ENCODE measurements at places on chromosomes 11 and 22. TPM values are rescaled to one million over a fixed set of nuclear protein-coding genes. Genes with fewer than 3 reads are reported as not detected.

- no peaks in the 10 kb centered on the region for H3K27me3 ChIP-seq
- no peak overlapping the region for H3K4me3 ChIP-seq
- no peak for DNase-seq
- no peaks in the 10 kb centered on the region for H3K4me1 ChIP-seq
- no peaks in the 10 kb centered on the region for H3K36me3 ChIP-seq
These were observed 55.4 kb downstream of the USP35 start for GRCh38 chr11:78244080-78244479.

Gene SLC6A5
- total RNA-seq, result not detected

Gene PRDX5
- total RNA-seq, result 327 TPM

GRCh38 chr11:20125927-20126326, 34.3 kb downstream of the DBX1 start:
- H3K27me3 ChIP-seq, result no peaks in the 10 kb centered on the region
- no peaks in the 10 kb centered on the region for H3K4me1 ChIP-seq
- H3K4me3 ChIP-seq, result no peak overlapping the region
- no peak for DNase-seq
- H3K36me3 ChIP-seq, result no peaks in the 10 kb centered on the region

DNA sequence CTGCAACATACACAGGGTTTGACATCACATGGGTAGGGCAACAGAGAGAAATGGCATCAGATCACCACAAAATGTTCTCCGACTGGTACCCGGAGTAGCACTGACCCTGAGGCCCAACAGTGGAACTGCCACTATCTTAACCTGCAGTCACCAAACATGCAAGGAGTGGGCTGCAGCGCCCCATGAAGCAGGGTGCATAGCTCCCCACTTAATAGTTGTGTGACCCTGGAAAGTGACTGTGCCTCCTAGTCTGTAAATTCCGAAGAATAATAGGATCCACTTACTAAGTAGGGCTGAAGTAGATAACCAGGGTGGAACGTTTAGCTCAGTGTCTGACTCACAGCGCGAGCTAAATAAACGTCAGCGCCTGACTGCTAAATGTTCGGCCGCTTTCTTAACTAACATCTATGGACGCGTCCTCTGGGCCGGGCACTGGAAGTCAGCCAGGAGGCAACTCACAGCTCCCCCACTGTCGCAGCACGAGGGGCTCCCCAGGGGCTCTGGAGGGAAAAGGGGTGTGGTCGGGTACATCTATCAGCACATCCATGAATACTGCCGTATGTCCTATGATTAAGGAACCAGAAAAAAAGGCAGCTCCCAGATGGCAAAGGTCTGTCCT, 777 bp downstream of the LTO1 start:
- H3K4me1 ChIP-seq, result peaks cover 8% of the 10 kb centered on the region
- peak overlapping the region; percentile 78 for H3K27ac ChIP-seq
- H3K36me3 ChIP-seq, result no peaks in the 10 kb centered on the region
- peak overlapping the region; percentile 92 for H3K4me3 ChIP-seq

GRCh38 chr11:30342736-30343166, 19.8 kb downstream of the ARL14EP start:
- no peaks in the 10 kb centered on the region for H3K4me1 ChIP-seq
- H3K4me3 ChIP-seq, result no peak overlapping the region
- no peaks in the 10 kb centered on the region for H3K36me3 ChIP-seq
- no peak for DNase-seq
- H3K27ac ChIP-seq, result no peak overlapping the region

Gene TUB
- total RNA-seq, result 6.3 TPM

DNA sequence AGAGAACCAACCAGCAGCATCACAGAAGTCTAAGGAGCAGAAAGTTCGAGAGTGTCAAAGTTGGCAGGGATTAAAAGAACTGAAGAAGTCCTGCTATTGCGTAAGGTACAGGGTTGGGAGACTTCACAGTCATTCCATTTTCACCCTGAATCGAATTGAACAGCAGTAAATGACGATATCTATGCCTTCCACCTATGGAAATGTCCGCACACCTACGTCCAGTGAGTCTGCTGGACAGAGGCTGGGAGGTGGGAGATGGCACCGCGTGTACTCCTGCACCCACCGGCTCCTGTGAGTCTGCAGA, 116.7 kb downstream of the MICAL3 start:
- H3K4me1 ChIP-seq, result peaks cover 15% of the 10 kb centered on the region
- H3K36me3 ChIP-seq, result no peaks in the 10 kb centered on the region
- no peak overlapping the region for H3K4me3 ChIP-seq
- H3K27me3 ChIP-seq, result no peaks in the 10 kb centered on the region

DNA sequence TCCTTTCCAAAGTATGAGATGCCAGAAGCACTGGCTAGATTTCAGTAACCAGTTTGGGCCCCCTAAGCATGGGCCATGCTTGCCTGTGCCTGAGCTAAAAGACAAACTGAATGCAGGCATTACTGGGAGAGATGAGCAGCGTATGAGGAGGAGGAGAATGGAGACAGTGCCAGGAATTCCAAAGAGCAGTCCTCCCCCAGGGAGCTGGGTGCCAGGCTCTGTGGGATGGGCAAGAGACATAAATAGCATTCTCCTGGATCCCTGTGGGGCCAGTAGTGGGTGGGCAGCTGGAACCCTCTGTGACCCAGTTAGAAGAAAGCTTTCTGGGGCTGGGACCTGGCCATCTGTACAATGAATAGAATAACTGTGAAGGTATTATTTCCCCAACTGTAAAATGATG, 235.6 kb downstream of the KCNA4 start:
- H3K36me3 ChIP-seq, result no peaks in the 10 kb centered on the region
- H3K4me3 ChIP-seq, result no peak overlapping the region
- no peaks in the 10 kb centered on the region for H3K4me1 ChIP-seq
- no peak overlapping the region for H3K27ac ChIP-seq
- no peak for DNase-seq

Gene SAA4
- 45.2 TPM for total RNA-seq

DNA sequence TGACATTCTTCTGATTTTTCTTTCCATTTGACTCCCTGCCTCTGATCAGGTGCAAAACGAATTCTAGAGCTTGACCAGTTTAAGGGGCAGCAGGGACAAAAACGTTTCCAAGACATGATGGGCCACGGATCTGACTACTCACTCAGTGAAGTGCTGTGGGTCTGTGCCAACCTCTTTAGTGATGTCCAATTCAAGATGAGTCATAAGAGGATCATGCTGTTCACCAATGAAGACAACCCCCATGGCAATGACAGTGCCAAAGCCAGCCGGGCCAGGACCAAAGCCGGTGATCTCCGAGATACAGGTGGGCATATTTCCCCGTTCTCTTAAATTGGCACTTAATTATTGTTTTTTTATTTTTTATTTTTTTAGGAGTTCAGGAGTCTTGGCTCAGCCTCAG, 15.4 kb downstream of the XRCC6 start:
- no peaks in the 10 kb centered on the region for H3K4me1 ChIP-seq
- no peak overlapping the region for H3K27ac ChIP-seq
- no peaks in the 10 kb centered on the region for H3K27me3 ChIP-seq

GRCh38 chr11:102269927-102270326, 47.4 kb upstream of the BIRC3 start:
- no peak overlapping the region for H3K4me3 ChIP-seq
- H3K36me3 ChIP-seq, result no peaks in the 10 kb centered on the region
- H3K27ac ChIP-seq, result no peak overlapping the region
- H3K4me1 ChIP-seq, result no peaks in the 10 kb centered on the region

GRCh38 chr22:26665813-26666231, 8.4 kb downstream of the MIAT start:
- H3K27ac ChIP-seq, result no peak overlapping the region
- H3K4me3 ChIP-seq, result no peak overlapping the region
- no peak for DNase-seq
- H3K4me1 ChIP-seq, result no peaks in the 10 kb centered on the region
- H3K36me3 ChIP-seq, result no peaks in the 10 kb centered on the region
- no peaks in the 10 kb centered on the region for H3K27me3 ChIP-seq

Gene HMOX1
- total RNA-seq, result 11.5 TPM

DNA sequence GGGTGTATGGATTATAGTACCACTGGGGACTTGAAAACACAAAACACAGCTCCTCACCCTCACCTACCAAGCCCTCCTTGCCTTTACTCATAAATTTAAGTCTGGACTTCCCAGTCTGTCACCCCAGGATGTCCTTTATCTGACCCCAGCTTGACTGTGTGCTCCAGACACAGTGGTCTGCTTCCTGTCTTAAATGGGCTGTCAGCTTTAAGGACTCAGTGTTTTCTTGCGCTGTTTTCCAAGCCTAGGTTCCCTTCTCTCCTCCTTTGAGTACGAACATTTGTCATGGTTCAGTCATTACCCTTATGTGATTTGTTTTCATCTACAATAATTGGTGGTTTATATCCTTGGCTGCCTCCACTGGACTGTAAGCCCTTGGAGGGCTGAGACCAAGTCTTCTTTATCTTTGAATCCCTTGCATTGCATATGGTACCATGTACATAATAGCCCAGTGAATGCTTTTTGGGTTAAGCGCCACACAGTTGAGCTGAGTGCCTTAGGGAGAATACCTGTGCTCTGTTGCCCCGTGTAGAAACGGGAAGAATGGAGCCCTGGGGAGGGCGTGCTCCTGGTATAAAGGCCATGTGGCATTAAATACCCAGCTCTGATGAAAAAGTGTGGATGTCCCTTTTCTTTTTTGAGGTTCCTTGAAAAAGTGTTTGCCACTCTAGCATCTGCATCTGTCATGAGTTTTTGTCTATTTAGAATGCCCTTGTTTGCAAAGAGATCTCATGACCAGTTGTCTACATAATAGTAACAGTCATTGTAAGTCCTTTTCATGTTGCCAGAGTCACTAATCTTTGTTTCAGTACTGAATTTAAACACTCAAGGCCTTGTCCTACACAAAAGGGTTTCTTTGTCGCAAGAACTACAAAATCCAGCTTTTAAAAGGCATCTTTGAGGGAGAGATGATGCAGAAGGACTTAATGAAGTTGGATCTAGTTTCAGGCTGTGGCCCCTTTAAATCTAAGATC, 14.0 kb downstream of the PANX1 start:
- H3K4me1 ChIP-seq, result no peaks in the 10 kb centered on the region
- H3K27me3 ChIP-seq, result no peaks in the 10 kb centered on the region
- no peak for DNase-seq
- H3K4me3 ChIP-seq, result no peak overlapping the region
- no peaks in the 10 kb centered on the region for H3K36me3 ChIP-seq

Data from breast epithelium (tissue), 4 donors.